ENCODE measurements at places on chromosomes 6 and 20.
A peak's percentile ranks its signal among the peaks of the same experiment; 100 is the strongest.

DNA sequence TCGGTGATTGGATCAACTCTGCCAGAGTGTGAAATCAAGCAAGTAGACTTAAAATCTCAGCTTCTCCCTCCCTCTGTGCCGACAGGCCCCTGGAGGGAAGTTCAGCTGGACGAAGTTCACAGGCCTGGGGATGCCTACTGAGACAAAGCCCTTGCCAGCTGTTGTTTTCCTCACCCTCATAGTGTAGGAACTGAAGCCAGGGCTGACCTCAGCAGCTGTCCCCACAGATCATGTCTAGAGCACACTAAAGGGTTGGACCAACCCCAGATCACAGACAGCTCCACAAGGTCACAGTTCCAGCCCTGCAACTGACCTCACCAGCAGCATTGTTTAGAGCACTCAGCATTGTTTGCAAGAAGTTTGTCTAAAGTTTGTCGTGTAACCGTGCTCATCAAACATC lies 261.9 kb upstream of the ECI2 start:
- DNase-seq, result no peak

DNA sequence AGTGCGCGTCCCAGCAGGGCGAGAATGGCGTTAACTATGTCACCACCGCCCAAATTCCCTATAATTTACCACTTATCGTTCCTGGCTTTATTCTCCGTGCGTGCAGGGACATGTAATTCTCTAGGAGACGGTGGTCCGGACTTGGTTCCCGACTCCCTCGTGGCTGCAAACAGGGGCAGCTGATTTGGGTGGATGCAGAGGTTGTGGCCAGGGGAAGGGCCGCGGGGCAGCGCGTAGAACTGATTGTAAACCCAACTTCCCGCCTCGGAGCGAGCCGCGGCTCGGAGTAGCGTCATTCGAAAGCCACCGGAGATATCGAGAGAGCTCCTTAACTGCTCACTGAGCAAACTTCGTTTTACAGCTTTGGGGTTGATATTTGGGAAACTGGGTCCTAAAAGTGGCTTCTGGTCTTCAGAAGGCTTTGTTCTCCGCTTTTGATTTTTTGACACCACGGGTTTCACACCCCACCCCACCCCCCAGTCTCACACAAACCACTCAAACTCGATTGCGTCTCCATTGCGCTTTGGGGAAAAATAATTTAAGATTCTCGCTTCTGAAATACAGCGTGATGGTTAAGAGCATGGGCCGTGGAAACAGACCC lies 17.5 kb upstream of the ZSCAN9 start:
- DNase-seq, result peak; percentile 46

DNA sequence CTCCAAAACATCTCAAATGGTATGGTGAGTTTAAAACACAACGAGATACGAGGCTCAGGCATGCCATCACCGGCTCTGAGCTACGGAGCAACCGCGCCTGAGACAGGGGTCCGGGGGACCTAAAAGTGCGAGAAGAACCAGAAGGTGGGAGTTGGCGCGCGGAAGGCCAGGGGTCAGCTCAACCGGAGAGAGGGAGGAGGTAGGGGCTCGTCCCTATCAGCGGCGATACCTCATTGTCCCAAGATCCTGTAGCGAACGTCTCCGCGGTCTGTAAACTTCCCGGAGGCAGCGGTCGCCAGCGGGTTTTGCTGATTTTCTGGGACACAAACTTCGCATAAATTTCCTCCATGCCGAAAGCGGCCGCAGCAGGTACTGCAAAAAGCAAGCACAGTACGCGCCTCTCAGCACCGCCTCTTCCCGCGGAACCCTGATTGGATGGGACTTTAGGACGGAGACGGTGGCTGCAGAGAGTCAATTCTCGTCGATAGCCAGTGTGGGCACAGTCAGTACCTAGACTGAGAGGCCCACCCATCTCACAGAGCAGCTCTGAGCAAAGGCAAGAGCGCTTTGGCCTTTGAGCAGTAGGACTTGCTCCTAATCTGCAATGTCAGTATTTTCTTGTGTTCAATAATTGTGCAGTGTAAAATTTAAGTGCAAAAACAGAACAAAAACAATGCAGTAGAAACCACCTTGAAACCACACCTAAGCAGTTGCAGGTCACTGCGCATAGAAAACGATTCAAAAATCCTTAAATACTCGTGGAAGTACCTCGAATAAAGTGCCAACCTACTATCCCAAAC lies at the start of gene NUP43:
NUP43 (minus strand) TSS at position 383 of the 800 bp plus-strand sequence; CDS start at position 349, 34 bp downstream.
- peak; percentile 93 for DNase-seq

GRCh38 chr20:45935416-45936046 lies 1.0 kb downstream of the PCIF1 start:
- DNase-seq, result no peak

DNA sequence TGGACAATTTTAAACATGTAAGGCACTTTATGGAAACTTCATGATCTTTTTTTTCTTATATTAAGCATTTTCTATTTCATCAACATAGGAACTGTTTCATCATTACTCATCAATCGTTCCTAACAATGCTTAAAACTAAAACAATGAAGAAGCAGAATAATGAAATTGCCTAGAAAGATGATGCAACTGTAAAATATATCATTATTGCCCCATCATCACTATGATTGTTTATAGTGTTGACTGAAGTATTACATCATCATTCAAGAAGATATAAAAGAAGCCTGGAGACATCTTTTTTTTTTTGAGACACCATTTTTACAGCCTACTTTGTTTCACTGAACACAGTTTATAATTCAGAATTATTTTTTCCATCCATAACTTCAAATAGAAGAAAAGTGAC lies 147.2 kb downstream of the TRDN start:
- no peak for DNase-seq

DNA sequence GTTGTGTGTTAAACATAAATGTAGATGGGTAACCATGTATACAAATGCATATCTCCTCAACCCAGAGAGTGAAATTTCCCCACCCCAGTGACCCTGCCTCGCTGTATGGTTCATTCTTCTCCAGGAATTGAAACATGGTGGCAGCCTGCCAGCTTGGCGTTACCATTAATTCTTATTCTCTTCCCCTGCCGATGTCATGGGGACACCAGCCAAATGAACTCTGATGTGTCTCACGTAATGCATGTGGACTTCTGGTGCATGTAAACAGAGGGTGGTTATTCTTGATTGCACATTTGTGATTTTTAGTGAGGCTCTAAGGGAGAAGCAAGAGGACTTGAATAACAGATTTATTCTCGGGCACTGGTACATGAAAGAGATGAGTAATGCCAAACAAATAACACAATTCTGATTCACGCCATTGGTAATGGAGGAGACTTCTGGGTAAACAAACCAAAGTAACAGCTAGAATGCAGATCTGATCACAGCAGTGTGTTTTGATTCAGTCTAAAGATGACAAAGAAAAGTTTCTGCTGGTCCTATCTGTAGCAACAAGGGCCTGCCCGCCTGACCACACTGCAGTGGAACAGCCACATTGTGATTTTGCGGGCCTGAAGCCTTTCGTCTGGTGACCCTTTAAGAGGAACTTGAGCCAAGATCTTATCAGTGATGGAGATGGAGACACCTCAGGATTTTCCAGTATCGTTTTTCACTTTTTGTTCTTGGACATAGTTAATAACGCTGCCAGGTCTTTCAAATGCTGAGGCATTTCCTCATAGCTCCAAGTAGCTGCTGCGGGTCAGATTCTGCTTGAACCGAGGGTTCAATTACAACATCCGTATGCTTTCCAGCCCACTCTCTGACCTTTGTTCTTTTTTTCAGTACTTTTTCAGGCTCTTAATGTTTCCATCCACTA lies 171.8 kb upstream of the AKAP12 start:
- peak; percentile 97 for DNase-seq
